PC-9 (cell line): ENCODE measurements at places on chromosomes 6 and 20.

GRCh38 chr20:10501402-10501801 is 66.3 kb downstream of the SLX4IP start:
- DNase-seq: no peak

DNA sequence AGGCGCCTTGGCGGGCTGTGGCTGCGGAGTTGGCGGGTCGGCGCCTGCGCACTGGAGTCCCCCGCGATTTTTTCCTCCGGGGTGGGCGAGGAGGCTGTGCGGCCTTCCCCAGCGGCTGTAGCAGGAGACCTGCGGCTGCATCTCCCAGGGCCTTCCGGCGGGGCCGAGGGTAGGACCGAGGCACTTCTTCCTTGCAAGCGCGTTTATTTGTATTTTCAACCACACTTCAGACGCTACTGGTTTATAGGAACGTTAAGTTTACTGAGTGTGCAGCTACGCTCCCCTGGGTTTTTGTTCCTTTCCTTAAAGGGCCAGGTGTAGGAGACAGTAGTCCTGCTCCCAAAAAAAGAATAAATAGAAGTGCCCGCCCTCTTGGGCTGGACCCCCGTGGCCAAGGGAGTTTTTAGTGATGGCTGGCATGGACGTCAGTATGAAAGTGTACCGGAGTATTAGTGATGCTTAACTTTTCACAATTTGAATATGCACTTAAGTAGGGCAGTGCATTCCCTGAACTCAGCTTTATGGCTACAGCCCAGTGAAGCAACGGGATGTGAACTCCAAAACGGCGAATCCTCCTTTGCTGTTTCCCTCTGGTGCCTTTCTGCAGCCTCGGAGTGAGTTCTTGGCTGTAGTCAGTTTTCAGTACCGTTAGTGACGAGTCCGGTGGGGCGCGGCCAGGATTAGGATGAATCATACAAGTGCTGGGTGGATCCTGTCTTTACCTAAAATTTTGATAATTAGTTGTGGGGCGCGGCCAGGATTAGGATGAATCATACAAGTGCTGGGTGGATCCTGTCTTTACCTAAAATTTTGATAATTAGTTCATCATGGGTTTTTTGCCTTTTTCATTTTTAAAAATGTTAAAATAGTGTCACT is 1.0 kb upstream of the FBXO5 start:
- DNase-seq: peak; percentile 63

DNA sequence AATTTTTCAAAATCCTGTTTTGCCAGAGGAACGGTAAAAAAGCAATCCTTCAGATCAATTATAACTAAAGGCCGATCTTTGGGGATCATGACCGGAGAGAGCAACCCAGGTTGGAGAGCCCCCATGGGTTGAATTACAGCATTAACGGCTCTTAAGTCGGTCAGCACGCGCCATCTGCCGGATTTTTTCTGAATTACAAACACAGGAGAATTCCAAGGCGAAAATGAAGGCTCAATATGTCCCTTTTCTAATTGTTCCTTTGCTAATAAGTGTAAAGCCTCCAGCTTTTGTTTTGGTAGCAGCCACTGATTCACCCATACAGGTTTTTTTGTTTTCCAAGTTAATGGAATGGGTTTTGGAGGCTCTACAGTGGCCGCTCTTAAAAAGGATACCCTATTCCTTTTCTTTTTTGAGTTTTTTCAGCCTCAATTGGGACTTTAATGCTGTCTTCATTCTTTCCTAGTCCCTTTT is 16.9 kb upstream of the PTCRA start:
- DNase-seq: peak; percentile 57

DNA sequence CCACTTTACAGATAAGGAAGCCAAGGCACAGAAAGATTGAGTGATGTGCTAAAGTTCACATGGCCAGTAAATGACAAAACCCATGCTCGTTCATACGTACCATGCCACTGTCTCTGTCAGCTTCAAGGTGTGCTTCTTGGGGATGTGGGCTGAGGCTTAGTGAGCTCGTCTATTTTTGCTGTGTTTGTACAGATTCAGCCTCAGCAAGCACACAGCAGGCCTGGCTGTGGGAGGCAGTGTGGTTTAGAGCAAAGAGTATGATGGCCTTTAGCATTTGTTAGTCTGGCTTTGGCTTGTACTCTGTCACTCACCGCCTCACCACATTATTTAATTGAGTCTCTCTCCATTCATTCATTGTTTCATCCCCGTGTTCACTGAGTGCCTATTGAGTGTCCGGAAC is 55.3 kb downstream of the BMP6 start:
- no peak for DNase-seq

GRCh38 chr6:111517965-111518364 is 34.9 kb upstream of the REV3L start:
- DNase-seq: no peak

DNA sequence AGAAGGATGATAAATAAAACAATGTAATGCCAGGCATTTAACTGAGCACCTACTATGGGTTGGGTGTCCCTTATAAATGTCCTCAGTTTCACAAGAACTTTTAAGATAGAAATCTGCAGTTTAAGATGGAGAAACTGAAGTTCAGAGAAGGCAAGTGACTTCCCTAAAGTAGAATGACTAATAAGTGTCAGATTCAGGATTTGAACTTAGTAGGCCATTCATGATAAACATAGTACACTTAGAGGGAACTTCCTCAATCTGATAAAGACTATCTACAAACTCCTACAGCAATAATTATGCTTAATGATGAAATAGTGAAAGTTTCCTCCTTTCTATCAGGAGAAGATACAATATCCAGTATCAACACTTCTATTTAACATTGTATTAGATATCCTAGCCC is 43.9 kb downstream of the NCR2 start:
- DNase-seq: no peak

- DNase-seq: no peak
Measured at GRCh38 chr20:24983896-24984295, 8.7 kb downstream of the APMAP start.

- DNase-seq: peak; percentile 87
Measured at GRCh38 chr20:45469336-45470261, at the start of gene WFDC2. Gene WFDC2 (plus strand): TSS chr20:45469753. CDS start chr20:45469782, 29 bp downstream.

GRCh38 chr6:118148561-118148960 is 241.5 kb downstream of the SLC35F1 start:
- DNase-seq: no peak

- DNase-seq: no peak
Measured at GRCh38 chr20:45283551-45284057, 23.0 kb upstream of the RBPJL start.

GRCh38 chr20:57990396-57990987 is 238.0 kb downstream of the ANKRD60 start:
- DNase-seq: no peak

- DNase-seq: no peak
Measured at GRCh38 chr6:159172091-159172491, 2.9 kb downstream of the FNDC1 start.

DNA sequence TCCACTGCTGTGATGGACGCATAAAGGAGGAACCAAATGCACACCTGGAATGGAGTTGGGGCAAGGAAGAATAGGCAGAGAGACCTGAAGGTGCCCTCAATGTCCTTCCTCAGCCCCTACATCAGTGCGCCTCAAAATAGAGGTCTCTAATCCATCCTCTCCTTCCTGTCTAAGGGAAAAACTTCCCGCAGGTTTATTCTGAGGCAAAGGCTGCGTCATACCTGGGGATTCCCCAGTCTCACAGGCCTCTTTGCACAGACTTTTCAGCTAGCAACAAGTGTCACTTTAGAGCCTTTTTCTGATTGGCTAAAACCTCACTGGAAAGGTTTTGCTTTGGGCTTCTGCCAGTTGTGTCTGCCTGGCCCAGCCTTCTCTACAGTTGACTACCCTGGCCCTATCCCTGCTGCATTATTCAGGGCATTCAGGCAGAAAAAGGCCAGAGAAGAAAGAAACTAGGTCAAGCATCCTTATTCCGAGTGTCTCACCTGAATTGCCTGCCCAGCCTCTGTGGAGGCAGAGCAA is 1.8 kb upstream of the HLA-DQB1 start:
- no peak for DNase-seq

DNA sequence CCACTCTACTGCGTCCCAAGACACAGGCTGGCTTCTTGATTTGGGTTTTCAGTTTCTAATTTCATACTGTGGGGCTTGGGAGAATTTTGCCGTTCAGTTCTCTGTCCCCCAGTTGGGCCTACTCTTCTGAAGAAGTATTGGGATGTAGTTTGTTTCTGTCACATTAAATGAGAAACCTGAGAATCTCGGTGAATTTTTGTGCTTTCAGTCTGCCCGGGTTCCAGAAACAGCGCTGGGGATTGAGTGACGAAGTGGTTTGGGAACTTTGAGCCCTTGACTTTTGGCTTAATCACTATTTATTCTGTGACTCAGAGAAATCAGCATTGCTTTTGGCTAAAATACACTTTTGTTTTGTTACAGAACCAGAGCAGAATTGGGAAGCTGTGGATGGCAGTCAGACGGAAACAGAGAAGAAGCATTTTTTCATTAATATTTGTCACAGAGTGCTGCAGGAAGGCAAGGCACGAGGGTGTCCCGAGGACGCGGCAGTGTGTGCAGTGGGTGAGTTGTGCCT is 74.0 kb downstream of the IGF2R start:
- DNase-seq: no peak

GRCh38 chr6:23447731-23448130 is 678.3 kb upstream of the NRSN1 start:
- no peak for DNase-seq

- DNase-seq: no peak
Measured at GRCh38 chr20:32969356-32970114, 34.7 kb downstream of the SUN5 start.

DNA sequence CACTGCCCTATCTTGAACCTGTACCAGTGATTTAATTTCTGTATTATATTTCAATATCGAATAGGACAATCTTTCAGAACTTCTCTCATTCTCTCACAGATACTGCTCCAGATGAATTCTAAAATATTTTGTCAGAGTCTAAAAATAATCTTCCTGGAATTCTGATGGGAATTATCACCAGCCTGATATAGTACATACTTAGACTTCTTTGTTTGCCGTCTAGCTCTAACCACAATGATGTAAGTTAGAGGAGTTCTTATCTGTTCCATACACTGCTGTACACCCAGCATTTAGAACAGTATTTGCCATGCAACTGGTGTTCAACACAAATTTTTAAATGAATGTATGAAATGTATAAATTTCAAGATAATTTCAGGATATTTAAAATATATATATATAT is 1.3 kb upstream of the HUS1B start:
- DNase-seq: no peak

GRCh38 chr6:168243812-168244376 is 75.7 kb downstream of the DACT2 start:
- DNase-seq: no peak

DNA sequence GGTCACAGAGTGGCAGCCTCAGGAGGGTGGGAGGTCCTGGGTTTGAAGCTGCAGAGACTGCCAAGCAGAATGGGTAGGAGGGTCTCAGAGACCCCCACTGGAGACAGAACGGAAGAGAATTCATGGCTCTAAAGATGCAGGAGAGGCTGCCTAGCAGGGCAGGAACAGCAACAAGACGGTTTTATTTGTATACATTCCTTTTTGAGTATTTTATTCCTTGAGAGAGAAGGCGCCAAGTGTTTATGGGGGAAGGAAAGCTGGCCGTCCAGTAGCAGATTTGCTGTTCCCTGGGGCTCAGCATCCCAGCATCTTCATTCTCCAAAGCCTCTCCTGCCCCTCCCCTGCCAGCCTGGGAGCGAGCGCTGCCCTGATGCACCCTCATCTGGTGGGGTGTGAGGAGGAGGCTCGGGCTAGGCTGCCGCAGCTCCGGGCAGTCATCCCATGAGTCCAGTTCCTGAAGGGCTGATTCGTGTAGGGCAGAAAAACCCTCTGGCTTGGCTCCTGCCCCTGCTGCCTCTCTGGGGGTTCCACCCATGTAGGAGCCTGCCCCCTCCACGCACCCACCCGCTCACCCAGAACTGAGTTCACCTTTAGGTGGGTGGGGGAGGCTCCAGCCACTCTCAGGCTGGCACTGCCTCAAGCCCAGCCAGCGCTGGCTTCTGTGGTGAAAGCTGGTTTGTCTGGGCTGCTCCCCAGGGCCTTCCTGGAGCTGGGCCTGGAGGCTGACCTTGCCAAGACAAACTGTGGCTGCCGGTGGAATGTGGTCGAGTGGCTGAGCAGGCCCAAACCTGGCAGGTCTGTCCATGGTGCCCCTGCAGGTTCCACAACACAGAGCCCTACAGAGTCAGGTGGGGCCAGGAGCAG is 32.4 kb downstream of the CPXM1 start:
- peak; percentile 85 for DNase-seq

DNA sequence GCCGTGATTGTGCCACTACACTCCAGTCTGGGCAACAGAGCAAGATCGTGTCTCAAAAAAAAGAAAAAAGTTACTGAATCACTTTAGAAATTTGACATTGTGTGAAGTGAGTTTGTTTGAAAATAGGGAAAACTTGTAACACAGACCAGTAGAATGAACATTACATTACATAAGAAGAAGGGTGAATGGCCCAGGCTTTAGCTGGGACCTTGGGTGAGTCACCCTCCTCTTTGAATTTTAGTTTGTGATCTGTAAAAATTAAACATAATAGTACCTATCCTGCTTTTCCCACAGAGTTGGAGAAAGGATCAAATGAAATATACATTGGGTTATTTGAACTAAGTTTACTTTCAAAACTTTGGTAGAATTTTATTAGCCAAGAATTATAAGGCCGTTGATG is 56.3 kb downstream of the KCNS1 start:
- no peak for DNase-seq

GRCh38 chr6:158287047-158287446 is 25.2 kb upstream of the TULP4 start:
- DNase-seq: no peak

GRCh38 chr6:155274106-155274505 is 10.3 kb downstream of the CLDN20 start:
- DNase-seq: no peak

DNA sequence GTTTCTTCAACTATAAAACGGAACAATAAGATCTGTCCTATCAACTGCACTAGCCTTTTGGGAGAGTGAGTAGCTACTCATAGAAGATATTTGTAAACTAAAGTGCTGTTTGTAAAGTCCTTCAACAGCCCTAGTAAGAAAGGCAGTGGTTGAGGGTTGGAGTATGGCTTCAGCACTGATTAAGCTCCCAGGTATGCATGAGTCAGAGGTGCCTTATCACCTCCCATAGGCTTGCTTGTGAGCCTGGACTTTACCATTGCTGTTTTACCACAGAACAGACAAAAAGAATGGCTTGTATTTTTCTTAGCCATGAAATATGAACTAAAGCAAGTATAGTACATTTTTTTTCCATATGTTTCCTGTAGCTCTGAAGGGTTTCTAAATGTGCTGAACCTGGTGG is 44.1 kb downstream of the SAMD3 start:
- DNase-seq: peak; percentile 59

DNA sequence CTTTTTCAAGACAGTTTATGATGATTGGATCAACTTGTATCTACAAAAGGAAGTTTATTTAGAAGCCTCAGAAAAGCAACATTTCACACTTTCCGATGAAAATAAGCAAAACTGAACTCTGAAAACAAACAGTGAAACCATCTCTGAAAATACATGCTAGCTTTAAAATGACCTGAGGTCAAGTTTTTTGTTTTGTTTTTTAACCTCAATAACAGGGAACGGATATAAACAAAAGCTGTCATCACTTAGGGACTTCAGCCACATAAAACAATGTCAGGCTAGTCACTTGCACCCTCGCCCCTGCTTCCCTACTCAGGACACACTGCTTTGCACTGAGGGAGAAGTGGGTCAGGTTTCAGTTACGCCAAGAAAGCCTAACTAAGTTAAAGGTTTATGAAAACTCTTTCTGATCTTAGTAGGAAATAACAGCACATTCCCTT is 11.6 kb downstream of the BACH2 start:
- DNase-seq: no peak
